ENCODE measurements at places on chromosomes 13 and 19.

DNA sequence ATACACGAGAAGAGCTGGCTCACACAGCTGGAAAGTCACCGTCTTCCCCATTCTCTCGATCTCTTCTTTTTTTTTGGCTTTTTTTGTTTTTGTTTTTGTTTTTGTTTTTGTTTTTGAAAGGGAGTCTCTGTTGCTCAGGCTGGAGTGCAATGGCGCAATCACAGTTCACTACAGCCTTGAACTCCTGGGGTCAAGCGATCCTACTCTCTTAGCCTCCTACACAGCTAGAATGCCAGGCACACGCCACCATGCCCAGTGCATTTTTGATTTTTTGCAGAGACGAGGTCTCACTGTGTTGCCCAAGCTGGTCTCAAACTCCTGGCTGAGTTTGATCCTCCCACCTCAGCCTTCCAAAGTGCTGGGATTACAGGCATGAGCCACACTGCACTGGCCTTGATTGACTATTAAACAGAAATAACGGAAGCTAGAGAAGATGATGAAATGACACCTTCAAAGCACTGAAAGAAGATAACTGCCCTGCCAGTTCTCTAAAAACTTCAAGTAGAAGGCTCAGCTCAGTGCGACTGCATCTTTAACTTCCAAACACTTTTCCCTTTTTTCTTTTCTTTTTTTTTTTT is 4.0 kb downstream of the FXYD3 start:
- no peak for DNase-seq

- DNase-seq = no peak
These were observed 168.4 kb downstream of the ZIC5 start for GRCh38 chr13:99803141-99803540.

DNA sequence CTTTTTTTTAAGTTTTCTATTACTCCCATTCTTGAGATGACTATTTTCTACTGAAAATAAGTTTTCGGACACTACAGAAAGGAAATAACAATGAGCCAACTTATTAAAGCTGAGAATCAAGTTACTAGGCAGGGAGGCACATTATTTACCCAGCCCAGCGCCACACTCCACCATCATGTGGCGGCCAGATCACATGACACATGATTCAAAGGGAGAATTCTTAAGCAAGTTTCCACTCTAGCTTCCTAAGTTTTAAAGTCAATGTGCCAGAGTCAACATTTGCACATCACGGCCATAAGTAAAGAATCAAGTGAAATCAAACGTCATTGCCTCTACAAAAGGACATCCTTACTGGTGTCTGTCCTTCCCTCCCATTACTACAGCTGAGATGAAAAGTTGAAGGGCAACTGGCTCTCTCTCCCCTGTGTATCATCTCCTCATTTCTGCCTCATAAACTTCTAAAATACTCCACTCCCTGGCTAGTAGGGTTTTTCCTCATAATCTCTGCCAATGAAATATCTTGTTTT is 81.7 kb downstream of the KLF12 start:
- no peak for DNase-seq

DNA sequence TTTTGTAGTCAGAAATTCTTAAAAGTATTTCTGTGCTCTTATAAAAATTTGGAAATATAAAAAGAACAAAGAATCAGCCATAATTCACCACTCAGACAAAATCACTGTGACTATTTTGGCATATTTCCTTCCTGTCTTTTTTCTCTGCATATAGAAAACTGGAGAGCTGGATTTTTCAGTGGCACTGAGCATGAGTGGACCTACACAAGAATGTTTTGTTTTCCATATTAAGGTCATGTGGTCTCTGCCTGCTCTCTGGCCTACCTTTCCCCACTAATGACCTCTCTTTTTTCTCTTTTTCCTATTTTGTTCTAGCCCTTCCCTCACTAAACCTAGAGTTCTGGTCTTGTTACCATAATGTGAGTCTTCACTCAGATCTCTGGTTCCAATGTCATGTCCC is 17.6 kb upstream of the USP12 start:
- no peak for DNase-seq
